ENCODE measurements at places on chromosomes 3 and 15.

GRCh38 chr3:78659386-78659987 lies 1108.3 kb downstream of the ROBO1 start:
- DNase-seq: no peak

GRCh38 chr15:73378089-73378488 lies 9.3 kb upstream of the HCN4 start:
- no peak for DNase-seq

DNA sequence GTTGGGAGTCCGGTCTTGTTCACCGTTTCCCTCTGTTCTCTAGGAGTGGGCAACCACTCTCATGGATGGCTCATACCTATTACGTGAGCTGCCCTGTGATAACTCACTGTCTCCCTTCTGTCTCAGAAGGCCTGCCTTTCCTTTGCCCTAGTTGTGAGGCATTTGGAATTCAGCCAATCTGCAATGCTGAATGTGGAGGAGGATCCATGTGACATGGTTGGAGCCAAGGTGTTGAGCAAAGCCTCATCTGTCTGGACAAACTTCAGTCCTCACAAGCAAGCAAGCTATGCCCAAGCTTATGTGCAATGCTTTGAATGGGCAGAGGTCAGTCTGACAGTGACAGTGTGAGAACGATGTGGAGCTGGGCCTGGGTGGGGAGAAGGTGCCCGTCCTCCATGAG lies 37.8 kb upstream of the ATP10A start:
- no peak for DNase-seq

- no peak for DNase-seq
Measured at GRCh38 chr15:51971032-51971374, 575 bp downstream of the LEO1 start.

DNA sequence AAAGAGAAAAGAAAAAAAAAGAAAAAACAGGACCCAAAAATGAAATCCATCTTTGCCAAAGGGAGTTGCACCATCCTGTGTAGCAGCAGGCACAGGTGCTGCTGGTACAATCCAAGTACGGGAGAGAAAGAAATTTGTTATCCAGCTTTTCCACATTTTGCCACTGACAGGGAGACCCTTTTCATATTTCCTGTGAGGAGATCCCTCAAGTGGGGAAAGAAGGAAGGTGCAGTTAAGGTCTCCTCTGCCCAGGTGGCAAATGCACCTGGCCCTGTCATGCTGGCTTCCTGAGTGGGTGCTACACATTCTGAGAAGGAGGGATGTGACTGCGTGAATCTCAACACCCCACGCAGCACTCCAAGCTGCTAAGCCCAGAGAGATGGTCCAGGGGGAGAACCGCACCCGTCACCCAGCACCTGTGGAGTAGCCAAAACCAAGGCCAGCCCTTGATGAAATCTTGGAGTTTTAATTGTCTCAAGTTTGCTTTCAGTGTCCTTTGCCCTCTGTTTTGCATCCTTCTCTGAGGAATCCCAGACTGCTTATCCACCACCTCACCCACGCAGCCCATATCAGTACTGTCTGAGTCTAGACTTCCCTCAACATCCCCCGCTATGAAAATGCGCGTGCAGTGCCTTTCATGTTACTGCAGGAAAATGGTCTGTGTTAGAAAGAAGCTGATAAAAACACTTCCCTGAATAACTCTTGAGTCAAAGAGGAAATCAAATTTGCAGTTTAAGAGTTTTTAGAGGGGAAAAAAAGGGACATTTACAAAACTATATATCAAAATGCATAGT lies 141.9 kb upstream of the THBS1 start:
- DNase-seq: no peak
